ENCODE measurements at places on chromosomes 7 and 10.

DNA sequence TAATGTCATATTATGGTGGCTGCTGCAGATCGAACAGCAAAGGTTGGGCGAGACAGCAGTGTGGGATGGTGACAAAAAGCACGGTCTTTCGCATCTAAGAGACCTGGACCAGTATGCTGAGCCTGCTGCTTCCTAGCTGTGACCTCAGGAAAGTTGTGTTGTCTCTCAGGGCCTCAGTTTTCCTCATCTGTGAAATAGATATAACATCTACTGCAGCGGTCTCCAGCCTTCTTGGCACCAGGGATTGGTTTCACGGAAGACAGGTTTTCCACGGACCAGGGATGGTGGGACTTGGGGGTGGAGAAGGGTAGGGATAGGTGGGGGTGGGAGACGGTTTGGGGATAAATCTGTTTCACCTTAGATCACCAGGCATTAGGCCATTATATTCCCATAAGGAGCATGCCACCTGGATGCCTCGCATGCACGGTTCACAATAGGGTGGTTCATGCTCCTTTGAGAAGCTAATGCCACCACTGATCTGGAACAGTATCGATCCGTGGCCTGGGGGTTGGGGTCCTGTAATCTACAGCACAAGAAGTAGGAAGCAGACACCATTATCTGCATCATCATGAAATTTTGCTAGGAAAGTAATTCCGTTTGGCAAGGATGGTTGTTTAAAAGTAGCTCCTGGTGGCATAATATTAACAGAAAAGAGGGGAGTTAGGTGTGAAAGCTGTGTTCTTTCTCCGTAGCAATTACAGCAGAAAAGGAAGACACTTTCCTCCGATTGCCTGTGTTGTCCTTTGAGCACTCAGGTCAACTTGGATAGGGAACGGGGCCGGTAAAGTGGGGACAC lies 10.8 kb downstream of the KLF6 start:
- DNase-seq: no peak

- no peak for DNase-seq
These were observed 9.7 kb upstream of the BICC1 start for GRCh38 chr10:58502956-58503355.

GRCh38 chr7:152478140-152478539 lies 42.3 kb upstream of the KMT2C start:
- DNase-seq: no peak

DNA sequence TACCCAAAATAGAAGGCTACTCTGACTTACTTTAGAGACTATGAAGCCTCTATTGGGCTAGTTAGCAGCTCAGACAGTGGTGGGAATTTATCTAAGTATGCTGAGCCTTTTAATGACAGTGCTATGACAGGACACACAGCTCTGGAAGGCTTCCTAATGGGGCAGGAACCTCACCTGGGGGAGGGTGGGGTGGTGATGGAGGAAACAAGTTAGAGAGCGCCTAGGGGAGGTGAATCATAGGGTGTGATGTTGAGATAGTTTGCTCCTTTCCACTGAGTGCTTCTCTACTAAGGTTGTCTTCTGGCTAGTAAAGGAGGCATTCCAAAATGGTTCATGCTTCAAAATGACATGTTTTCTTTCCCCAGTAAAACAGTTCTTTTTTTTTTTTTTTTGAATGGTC lies 42.1 kb downstream of the PPP1R9A start:
- DNase-seq: no peak

GRCh38 chr10:32489901-32490300 lies 44.0 kb downstream of the CCDC7 start:
- no peak for DNase-seq

- DNase-seq: no peak
These were observed 444.1 kb downstream of the NRG3 start for GRCh38 chr10:82319074-82319473.

DNA sequence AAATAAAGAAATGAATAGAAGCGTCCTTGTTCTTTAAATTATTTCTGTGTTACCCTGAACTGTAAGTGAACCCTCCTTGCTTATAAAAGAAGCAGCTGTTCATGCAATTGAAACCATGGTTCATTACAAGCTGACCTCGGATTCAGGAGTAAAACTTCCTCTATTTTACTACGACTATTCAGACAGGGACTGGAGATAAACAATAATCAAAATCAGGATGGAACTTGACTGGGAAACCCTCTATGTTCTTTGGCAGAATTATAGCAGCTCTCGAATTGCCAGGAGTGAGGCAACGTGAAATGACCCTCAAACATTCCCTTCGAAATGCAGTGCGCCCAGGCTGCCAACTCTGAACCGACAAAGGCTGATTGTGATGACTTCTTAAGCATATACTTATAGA lies 172.1 kb downstream of the CYP26A1 start:
- no peak for DNase-seq

- no peak for DNase-seq
These were observed 80.5 kb downstream of the CCNY start for GRCh38 chr10:35416619-35417312.

- DNase-seq: no peak
These were observed 191.0 kb downstream of the ZEB1 start for GRCh38 chr10:31509989-31510388.

GRCh38 chr7:45239486-45239885 lies 81.9 kb downstream of the RAMP3 start:
- peak; percentile 15 for DNase-seq

DNA sequence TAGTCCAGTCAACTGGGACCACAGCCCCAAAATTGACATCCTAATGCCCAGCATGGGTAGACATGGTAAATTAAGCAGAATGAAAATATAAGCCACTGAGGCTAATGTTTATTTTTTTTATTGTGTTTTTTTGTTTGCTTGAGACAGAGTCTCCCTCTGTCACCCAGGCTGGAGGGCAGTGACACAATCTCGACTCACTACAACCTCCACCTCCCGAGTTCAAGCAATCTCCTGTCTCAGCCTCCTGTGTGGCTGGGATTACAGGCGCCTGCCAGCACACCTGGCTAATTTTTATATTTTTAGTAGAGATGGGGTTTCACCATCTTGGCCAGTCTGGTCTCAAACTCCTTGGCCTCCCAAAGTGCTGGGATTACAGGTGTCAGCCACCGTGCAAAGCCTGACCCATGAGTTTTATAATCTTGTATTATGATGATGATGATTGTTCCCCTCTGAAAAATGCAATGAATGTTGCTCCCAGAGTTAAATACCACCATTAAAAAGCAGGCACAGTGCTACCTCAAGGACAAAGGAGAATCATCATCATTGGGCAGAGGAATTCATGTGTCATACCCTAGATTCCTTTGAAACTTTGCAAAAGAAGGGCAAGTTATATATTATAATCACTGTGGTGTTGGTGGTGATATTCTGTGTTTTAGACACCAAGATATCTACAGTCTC lies 228.0 kb downstream of the PARD3 start:
- DNase-seq: no peak

GRCh38 chr7:11221984-11222383 lies 248.3 kb downstream of the PHF14 start:
- DNase-seq: no peak

DNA sequence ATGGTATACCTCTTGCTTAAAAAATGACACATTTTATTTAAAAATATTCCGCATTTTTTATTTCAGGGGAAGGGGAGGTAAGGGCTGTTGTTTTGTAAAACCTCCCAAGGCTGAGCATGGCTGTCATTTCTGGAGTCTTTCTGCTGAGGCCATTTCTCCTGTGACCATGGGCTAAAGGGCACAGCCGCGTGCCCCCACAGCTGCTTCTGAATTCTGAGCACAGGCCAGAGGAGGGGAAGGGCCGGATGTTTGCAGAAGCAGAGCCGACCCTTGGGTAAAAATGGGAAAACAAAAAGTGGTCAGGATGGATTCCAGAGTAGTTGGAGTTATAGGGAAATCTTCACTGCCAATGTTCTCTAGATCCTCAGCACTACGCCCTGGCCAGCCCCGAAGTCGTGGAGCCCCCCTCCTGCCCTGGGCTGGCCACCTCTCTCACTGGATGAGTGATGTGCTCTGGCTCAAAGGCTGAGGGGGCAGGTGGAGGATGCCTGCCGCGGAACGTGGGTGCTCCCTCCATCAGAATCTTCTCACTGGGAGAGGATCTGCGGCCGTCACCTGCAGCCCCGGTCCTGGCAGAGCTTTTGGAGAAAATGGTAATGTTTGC lies 131.3 kb upstream of the ZEB1 start:
- DNase-seq: no peak

GRCh38 chr10:108901781-108902618 lies 1021.3 kb downstream of the XPNPEP1 start:
- no peak for DNase-seq

- DNase-seq: no peak
These were observed 145.1 kb downstream of the C1GALT1 start for GRCh38 chr7:7327423-7327822.

- DNase-seq: no peak
These were observed 81.8 kb downstream of the NPSR1 start for GRCh38 chr7:34739651-34740300.

DNA sequence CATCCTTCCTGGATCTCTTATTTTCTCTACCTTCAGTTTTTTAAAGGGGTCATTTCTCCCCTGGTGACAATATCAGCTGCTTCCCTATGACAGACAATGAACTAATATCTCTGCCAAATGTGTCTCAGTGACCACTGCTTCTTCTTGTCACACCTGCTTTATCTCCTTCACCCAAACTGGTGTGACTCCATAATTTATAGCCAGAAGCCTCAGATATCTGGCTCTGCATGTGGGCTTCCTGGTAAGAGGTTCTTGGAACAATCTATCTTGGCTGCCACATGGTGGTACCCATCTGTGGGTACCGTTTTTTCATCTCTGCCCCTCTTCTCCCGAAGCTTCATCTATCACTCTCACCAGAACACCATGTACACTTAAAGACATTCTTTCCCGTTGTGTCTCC lies 37.0 kb downstream of the CPVL start:
- no peak for DNase-seq

GRCh38 chr7:1693991-1694524 lies 24.0 kb downstream of the ELFN1 start:
- no peak for DNase-seq

DNA sequence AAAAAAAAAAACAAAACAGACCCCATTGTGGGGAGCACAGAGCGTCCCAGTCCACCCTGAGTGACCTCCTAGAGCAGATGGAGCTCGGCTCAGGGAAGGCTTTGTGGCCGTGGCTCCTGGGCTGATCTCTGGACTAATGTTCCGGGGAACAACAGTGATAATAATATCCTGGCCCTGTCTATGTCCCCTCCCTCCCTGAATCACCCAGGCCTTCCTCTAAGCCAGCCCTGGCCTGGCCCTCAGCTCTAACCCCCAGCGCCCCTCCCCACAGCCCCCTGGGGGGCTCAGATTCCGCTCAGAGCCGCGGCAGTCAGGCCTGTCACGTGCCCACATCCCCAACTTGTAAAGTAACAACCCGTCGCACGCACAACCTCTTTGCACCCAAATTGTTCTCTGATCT lies 48.3 kb downstream of the MICALL2 start:
- no peak for DNase-seq

- DNase-seq: no peak
These were observed 35.5 kb upstream of the FOXL3 start for GRCh38 chr7:254337-255037.

- DNase-seq: no peak
These were observed 17.6 kb upstream of the EXOC6 start for GRCh38 chr10:92830478-92831389.

GRCh38 chr10:112335868-112336265 lies 38.0 kb upstream of the ACSL5 start:
- no peak for DNase-seq

GRCh38 chr10:116689744-116690143 lies 52.6 kb downstream of the HSPA12A start:
- no peak for DNase-seq

GRCh38 chr10:122112021-122112616 lies 123.2 kb downstream of the TACC2 start:
- DNase-seq: no peak

DNA sequence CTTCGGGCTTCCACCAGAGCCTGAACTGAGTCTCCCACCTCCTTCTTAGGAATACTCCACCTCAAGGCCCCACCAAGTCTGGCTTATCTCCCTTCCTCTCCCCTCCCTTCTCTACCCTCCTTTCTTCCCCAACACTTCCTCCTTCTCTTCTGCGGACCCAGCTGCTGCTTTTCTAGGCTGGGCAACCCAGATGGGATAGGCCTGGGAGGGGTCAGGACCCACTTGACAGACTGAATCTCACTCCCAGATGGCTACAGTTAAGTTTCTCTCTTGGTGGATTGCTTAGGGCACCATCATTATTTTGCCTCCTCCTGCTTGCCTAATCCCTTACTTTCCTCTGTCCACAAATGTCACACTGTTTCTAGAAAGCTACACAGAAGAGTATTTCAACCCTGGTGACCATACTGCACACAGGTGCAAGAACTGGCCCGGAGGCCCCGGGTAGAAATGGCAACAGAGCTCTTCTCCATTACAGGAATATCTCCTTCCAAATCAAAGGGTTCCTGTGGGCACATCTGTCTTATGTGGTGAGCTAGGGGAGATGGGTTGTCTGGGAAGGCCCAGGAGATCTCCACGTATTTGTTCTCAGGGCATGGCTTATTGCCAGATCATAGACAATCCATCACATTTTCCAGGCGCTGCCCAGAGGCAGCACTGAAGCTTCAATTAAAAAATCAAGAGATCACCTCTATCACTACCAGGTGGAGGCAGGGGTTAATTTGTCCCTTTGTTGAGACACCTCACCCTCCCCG lies 5.1 kb upstream of the HOXA11 start:
- no peak for DNase-seq

GRCh38 chr10:48604991-48605508 lies at the start of gene ARHGAP22:
Gene ARHGAP22, minus strand, starts transcription at chr10:48605073. Its CDS starts 277 bp downstream, at chr10:48604796.
- no peak for DNase-seq

GRCh38 chr7:110507832-110508231 lies 583.1 kb upstream of the LRRN3 start:
- no peak for DNase-seq

DNA sequence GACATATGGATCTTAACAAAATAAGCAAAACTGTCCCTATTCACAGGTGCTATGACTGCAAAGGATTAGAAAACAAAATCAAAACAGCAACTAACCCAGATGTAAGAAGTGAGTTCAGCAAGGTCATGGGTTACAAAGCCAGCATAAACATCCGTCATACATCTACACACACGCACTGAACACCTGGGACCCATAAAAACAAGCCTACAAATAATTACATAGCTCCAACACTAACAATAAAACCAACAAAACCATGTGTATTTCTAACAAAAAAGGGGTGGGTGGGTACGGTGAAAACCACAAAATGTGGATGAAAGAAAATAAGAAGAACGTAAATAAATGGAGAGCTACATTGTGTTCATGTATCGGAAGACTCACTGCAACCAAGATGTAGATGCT lies 256.8 kb downstream of the ELFN1 start:
- no peak for DNase-seq

- DNase-seq: no peak
These were observed 34.8 kb downstream of the KDM7A start for GRCh38 chr7:140142031-140142430.

- DNase-seq: no peak
These were observed 15.4 kb upstream of the VDAC2 start for GRCh38 chr10:75195035-75195763.

Measured in GOT3 (cell line).